ENCODE measurements at places on chromosomes 6 and 20.

DNA sequence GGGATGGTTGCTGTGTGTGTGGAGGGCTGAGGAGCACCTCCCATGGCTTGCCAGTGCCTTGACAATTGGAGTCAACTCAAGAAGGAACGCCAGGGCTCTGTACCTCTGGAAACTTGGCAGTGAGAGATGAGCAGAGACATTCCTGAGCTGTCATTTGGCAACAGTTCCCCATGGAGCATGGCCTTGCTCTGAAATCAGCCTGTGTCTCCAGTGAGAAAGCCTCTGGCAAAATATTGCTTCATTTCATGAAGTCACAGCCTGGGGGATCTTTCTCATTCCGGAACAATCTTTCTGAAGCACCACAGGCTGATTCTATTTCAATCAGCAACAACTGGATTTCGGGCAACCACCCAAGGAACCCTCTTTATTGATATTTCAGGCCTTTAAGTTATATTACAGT, 52.2 kb upstream of the FNDC1 start:
- DNase-seq = no peak

DNA sequence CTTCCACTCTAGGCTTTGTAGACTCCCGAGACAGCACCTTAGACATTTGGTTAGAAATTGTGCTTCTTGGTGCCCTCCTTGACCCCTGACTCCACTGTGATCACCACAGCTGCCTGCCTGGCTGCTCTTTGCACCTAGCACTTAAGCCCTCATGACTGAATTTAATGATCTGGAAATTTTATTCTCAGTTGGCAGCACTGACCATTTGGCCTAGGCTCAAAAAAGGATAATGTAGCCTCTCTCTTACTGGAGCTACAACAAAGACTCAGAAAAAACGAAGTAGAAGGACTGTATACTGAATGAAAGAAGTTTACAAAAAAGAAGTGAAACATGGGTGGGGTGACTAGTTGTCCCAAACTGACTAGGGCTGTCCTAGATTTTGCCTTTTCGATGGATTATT, 11.3 kb upstream of the ABRACL start:
- DNase-seq = no peak

DNA sequence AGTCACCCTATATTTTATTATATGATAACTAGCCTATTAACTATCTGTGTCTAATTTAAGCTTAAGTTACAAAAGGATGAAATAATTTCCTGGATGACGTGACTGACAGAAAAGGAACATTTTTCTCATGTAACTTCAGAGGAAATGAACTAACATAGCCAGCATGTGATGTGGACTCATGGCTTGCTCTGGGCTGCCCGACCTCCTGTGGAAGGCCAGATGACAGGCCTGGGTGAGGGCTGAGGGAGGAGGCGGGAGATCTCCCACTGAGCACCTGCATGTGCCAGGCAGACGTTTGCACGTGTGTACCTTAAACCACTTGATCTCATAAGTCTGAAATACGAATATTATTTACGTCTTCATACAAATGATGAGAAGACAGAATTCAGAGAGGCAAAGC, 321.1 kb downstream of the SYNE1 start:
- peak; percentile 39 for DNase-seq

DNA sequence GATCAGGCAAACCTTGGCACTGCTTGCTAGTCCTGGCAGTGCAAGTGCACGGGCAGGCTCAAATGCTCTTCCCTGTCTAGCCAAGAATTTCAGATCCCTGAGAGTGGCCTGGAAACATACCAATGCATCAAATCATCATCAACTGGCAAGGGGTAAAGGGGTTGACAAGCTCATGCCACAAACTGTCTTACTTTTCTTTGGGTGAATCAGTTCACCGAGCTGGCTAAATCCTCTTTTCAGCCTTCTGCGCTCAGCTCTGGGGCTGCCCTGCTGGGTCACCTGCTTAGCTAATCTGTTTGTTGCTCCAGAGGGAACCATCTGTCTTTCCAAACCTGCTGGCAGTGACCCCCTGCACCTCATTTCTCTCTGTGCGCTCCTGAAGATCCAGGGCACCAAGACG, 59.5 kb downstream of the LYRM4 start:
- no peak for DNase-seq

- no peak for DNase-seq
Measured at GRCh38 chr20:25247000-25247517, 826 bp upstream of the PYGB start.

DNA sequence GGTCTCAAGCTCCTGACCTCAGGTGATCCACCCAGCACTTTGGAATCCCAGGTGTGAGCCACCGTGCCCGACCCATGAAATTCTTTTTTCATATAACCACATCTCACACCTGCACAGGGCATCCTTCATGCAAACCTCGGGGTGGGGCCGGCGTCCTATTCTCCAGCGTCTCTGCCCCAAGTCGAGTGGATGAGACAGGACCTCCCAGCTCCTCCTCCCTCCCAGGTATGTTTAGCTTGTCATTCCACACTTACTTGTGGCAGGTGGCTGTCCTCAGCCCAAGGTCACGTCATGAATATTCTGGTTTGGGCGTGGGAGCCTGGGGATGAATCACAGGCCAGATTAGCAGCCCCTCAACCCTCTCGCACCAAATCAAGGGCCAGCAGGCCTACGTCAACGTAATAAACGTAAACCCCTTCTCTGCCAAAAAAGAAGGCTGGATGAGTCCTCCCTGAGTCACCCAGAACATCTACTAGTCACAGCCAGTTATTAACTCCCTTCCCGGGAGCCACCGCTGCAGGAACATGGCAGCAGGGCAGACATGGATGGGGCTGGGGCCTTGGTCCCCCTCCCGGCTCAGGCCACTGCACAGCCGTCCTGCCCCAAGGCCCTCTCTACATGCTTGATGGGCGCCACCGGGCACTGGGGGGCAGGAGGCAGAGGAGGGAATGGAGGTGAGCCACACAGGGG, 91.7 kb downstream of the YTHDF1 start:
- DNase-seq = no peak

- DNase-seq = no peak
Measured at GRCh38 chr6:145632971-145633370, 102.3 kb downstream of the EPM2A start.

DNA sequence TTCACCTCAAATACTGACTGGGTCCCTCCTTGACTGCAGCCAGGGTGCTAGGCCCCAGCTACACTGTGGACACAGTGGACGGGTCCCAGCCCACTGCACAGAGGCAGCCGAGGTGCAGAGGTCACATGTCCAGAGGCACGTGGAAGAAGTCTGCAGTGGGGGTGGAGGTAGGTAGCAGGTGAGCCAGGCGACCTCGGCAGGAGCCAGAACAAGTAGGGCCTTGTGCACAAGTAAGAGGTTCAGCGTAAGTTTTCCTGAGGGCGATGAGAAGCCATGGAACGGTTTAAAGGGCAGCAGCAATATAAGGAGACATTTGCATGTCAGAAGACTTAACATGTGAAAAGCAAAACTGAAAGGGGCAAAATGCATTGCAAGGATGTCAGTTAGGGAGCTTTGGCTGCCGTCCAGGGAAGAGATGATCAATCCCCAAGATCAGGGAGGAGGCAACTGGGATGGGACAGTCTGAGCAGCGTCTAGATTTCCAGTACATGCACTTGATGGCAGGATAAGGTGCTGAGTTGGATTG, 49.7 kb upstream of the SNX9 start:
- no peak for DNase-seq

DNA sequence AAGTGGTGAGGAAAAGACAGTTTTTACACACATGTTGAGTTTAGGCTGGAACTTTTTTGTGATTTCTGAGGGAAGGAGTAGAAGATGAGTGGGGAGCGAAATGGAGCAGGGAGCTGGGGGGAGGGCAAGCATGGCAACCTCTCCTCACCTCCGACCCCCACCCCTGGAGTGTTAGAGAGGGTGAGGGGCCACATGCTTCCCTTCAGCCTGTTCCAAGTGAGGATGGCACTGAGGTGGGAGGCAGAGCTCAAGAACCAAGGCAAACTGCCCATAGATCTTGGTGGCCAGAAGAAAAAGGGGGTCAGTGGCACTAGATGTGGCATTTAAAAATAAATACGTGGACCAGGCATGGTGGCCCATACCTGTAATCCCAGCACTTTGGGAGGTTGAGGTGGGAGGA, 4.8 kb downstream of the TTBK1 start:
- no peak for DNase-seq

- DNase-seq = no peak
Measured at GRCh38 chr20:25856256-25856884, 159.7 kb upstream of the ZNF337 start.

- no peak for DNase-seq
Measured at GRCh38 chr6:41405941-41406727, 70.7 kb downstream of the NCR2 start.
